Left renal pelvis (tissue), 4 donors: ENCODE measurements at places on chromosomes 1 and 21. TPM values are rescaled to one million over a fixed set of nuclear protein-coding genes. Genes with fewer than 3 reads are reported as not detected.
A peak's percentile ranks its signal among the peaks of the same experiment; 100 is the strongest.

The MYCL gene
- polyA plus RNA-seq, result 12.5 TPM

The FLG2 gene
- 0.13 TPM for polyA plus RNA-seq

The ADAMTS1 gene
- 97.3 TPM for polyA plus RNA-seq

The VANGL2 gene
- 36.1 TPM for polyA plus RNA-seq

The CLEC20A gene
- polyA plus RNA-seq, result 0.26 TPM

The GIPC2 gene
- 17.2 TPM for polyA plus RNA-seq

The B4GALT2 gene
- polyA plus RNA-seq, result 45.5 TPM

The LRRC38 gene
- not detected for polyA plus RNA-seq

The TXNIP gene
- 408 TPM for polyA plus RNA-seq

The LDLRAD2 gene
- 5.3 TPM for polyA plus RNA-seq

- DNase-seq, result no peak
These were observed 168.7 kb downstream of the GPATCH2 start for GRCh38 chr1:217462159-217462558.

GRCh38 chr1:207429963-207430362, 24.2 kb upstream of the CR2 start:
- no peak for DNase-seq

- DNase-seq, result no peak
These were observed 28.6 kb downstream of the COL6A1 start for GRCh38 chr21:46009951-46010705.

DNA sequence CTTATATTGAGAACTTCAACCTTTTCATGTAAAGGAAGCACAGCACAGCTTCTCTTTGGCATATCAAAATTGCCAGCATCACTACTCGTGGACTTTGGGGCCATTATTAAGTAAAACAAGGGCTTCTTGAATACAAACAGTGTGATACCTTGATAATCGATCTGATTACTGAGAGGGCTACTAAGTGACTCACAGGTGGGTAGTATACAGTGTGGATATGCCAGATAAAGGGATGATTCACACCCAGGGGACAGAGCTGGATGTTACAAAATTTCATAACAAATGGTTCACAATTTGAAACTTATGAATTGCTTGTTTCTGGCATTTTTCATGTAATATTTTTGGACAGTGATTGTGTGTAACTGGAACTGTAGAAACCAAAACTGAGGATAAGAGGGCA, 15.4 kb downstream of the HDAC1 start:
- no peak for DNase-seq

- no peak for DNase-seq
These were observed 125.8 kb downstream of the TOMM20 start for GRCh38 chr1:235002706-235003300.

GRCh38 chr1:222454782-222455181, 93.1 kb downstream of the HHIPL2 start:
- DNase-seq, result no peak

GRCh38 chr1:89125913-89126580, at the start of gene GBP2:
Gene GBP2, minus strand, starts transcription at chr1:89126114. Its CDS starts 4,148 bp downstream, at chr1:89121966.
- DNase-seq, result no peak

GRCh38 chr1:170669107-170669445, 5.1 kb downstream of the PRRX1 start:
- DNase-seq, result no peak

- no peak for DNase-seq
These were observed 597.3 kb downstream of the PTPRU start for GRCh38 chr1:29833581-29833980.

- no peak for DNase-seq
These were observed 52.3 kb downstream of the PLEKHA6 start for GRCh38 chr1:204307334-204307883.

DNA sequence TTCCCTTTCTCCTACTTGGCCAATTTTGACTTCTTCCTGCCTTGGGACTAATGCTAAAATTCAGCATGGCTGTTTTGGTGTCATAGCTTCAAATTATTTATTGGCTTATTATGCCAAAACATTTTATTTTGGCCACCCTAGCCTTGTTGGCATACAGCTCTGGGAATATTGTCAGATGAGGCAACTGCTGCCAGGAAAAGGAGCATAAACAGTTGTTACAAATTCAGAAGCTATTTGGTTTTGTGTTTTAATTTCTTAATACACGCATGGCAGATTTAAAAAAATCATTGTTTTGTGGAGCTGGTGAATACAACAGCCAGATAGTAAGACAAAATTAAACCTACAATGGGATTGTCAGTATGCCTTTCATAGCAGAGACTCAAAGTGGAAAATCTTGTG, 66.8 kb upstream of the BCL10 start:
- DNase-seq, result no peak

GRCh38 chr1:61561666-61562065, 163.3 kb downstream of the TM2D1 start:
- no peak for DNase-seq

- peak; percentile 51 for DNase-seq
These were observed 2.1 kb downstream of the ADGRL2 start for GRCh38 chr1:81802707-81803430.

DNA sequence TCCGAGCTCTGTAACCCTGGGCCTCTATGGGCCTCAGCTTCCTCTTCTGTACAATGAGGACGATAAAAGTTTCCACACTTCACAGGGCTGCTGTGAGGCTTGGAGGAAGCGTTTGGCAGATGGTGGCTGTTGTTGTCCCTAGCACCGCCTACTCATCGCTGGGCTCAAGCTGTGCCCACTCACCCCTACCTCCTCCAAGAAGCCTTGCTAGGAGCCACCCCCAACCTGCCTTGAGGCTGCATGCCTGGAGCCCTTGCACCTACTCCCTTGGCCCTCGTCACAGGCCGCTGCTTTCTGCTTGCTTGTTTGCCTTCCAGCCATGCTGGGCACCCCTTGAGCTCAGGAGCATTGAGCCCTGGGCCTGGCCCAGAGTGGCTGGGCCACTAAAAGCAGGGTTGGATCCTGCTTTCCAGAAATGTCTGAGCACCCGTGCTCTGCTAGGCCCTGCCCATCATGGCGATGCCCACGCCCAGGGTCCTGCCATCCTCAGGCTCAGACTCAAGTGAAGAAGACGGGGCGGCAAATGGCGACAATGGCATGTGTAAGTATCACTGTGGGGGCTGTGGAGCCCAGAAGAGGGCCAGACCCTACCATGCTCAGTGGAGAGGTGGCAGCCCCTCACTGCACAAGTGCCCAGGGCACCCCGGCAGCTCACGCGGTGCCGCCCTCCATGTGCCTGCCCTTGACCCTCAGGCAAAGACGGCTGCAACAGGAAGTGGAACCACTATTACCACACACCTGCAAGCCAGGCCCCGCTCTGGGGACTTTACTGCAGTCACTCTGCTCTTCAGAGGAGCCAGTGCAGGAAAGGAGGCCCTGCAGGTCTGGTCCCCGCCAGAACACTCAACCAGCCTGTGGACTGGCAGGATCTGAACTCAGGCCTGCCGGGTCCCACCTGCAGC, 9.5 kb downstream of the SH3BGRL3 start:
- DNase-seq, result no peak

- DNase-seq, result no peak
These were observed 10.7 kb downstream of the EPHA2 start for GRCh38 chr1:16145030-16145661.

GRCh38 chr1:228149406-228150119, at the start of gene GJC2:
Gene GJC2, plus strand, starts transcription at chr1:228149930. Its CDS starts 7,829 bp downstream, at chr1:228157759.
- DNase-seq, result no peak

DNA sequence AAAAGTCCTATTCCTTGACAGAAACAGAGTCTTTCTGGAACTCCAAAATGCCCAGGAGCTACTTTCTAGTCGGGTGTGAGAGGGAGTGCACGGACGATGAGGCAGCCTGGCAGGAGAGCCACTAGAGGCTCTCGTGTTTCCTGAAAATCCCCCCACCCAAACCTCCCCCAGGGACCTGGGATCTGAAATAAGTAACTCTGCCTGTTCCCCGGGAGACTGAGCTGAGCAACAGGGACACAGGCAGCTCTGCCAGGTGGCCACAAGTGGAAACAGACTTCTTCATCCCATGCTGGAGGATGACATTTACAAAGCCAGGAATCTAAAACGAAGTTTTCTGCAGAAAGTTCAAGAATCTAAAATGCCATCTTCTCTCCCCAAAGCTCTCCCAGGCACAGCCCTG, 77.1 kb downstream of the ITPKB start:
- DNase-seq, result no peak

- DNase-seq, result no peak
These were observed 678.0 kb upstream of the ZP4 start for GRCh38 chr1:238568735-238569134.

DNA sequence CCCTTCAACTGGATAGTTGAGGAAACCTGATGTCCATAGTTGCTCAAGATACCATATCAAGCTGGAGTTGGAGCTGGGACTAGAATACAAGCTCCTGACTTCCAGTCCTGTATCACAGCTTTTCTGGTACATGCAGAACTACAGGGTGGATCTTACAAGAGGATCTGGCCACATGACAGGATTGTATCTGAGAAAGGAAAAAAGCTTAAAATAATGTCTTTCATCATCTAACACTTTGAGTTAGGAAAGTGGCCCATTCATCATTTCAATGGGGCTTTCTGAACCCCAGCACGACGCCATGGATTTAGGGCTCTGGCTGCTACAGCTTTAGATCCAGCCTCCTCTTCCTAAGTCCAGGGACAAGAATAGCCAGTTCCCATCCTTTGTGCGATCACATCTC, 46.9 kb downstream of the RASSF5 start:
- DNase-seq, result no peak

DNA sequence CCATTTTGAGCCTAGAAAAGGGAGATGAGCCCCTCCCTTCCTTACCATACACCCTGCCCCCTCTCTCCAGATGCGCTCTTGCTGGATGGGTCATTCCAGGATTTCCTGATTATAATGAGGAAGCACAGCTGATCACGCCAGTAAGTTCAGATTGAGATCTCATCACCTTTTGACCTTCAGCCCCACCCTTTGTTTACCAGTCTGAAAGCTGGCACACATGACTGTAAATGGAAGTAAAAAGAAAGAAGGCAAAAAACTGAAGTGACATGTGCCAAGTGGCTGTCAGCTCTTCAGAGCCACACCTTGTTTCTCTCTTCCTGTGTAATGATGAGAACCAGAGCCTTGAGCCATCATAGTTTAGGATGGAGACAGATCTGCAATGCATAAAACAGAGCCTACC, 27.9 kb downstream of the S1PR1 start:
- no peak for DNase-seq

DNA sequence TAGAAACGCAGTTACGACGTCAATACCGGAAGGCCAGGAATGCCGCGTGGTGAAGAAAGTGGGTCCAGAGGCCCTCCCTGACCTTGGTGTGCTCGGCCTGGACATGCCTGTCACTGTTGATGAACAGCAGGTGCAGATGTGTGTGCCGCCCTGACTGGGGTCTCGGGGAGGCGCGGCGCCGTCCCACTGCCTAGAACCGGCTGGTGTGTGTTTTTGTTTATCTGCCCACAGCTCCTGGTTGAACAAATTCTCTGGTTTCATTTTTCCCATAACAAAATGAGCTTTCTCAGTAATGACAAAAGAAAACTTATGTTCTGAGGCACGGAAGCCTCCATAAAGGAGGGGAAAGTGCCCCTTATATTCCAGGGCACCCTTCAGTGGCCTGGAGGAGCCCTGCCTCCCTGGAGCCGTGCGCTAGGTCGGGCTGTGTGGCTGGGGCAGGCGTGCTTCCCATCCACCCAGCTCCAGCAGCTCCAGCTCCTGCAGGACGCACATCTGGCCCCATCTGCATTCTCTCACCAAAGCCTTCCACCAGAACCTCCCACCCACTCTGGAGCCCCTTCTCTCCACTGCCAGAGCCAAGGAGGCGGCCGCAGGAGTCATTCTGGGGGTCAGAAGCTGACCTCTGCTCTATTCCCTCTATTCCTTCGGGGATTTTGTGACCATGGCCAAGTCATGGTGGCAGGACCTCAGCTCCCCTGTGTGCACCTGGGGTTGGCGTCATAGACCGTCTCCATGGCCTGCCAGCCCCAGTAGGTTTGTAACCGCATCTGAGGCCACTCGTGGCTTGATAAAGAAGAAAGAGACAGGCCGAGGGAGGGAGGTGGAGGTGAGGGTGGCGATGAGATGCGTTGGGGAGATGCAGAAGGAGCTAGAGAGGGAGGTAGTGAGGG, 20.1 kb upstream of the COL18A1 start:
- no peak for DNase-seq

GRCh38 chr1:20431176-20431460, 54.9 kb downstream of the CAMK2N1 start:
- DNase-seq, result no peak

GRCh38 chr1:201898992-201899391, 10.3 kb downstream of the SHISA4 start:
- DNase-seq, result no peak

- DNase-seq, result no peak
These were observed 6.0 kb upstream of the VASH2 start for GRCh38 chr1:212944229-212944901.

GRCh38 chr1:244952940-244953339, 88.6 kb upstream of the HNRNPU start:
- no peak for DNase-seq

DNA sequence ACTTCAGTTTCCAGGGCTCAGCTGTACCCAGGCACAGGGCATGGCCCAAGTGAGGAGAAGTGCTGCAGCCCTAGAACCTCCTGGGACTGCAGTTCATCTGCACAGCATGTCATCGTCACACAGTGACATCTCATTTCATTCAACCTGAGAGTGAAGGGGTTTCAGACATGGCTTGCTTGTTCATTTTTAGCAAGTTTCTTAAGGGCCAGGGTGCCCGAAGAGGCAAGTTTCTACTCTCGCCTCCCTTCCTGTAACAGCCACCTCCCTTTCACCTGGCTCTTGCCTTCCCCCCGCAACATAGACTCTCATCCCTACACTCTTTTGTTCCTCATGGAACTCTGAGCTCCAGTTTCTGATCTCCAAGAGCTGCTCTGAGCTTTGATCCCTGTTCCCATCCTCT, 108.1 kb downstream of the C1orf21 start:
- no peak for DNase-seq

DNA sequence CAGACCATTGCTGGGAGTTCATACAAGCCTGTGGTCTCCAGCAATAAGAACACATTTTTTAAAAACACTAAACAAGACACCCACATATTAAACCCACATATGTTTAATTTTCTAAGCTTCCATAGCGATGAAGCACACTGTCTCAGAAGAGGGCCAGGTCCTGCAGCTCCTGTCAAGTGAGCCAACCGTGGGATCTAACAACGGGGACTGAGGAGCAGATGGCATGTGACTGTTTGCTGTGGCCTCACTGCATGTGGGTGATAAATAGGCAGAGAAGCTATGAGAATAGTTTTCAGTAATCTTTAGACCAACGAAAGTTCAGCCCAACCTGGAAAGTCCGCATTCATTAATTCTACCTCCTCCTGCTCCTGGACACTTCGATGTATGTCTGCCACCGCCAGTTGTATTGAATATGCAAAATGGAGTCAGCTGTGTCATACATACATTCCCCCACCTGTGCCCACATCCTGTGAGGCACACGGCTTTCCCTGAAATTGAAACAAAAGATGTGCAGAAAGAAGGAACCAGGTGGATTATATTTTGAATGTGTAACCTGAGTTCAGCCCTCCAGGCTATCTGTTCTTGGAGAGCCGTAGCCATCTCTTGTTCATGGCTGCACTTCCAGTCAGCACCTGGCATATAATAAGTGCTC, 88.2 kb downstream of the MIS18A start:
- no peak for DNase-seq

GRCh38 chr1:89692601-89693521, 59.9 kb downstream of the LRRC8C start:
- DNase-seq, result no peak

GRCh38 chr1:3530926-3531818, 76.7 kb downstream of the ARHGEF16 start:
- peak; percentile 70 for DNase-seq

- no peak for DNase-seq
These were observed 4.2 kb downstream of the OLFML2B start for GRCh38 chr1:162019446-162019845.

- no peak for DNase-seq
These were observed 2.5 kb downstream of the SLAMF9 start for GRCh38 chr1:159951551-159951950.
